ENCODE measurements at places on chromosomes 6 and 20. TPM values are rescaled to one million over a fixed set of nuclear protein-coding genes. Genes with fewer than 3 reads are reported as not detected.

- no peak for DNase-seq
- H3K27ac ChIP-seq: no peak overlapping the region
- no peaks in the 10 kb centered on the region for H3K27me3 ChIP-seq
- H3K4me3 ChIP-seq: no peak overlapping the region
- peaks cover 6% of the 10 kb centered on the region for H3K4me1 ChIP-seq
Observed at GRCh38 chr6:7528565-7528964, 12.9 kb upstream of the DSP start.

The CRYBG1 gene
- total RNA-seq: 80.5 TPM

GRCh38 chr6:52546192-52546591, 30.7 kb downstream of the TRAM2 start:
- no peak overlapping the region for H3K27ac ChIP-seq
- no peaks in the 10 kb centered on the region for H3K27me3 ChIP-seq
- H3K4me3 ChIP-seq: no peak overlapping the region
- H3K4me1 ChIP-seq: peaks cover 25% of the 10 kb centered on the region
- DNase-seq: no peak

- no peaks in the 10 kb centered on the region for H3K4me1 ChIP-seq
- no peaks in the 10 kb centered on the region for H3K27me3 ChIP-seq
- H3K27ac ChIP-seq: no peak overlapping the region
- H3K36me3 ChIP-seq: no peaks in the 10 kb centered on the region
- DNase-seq: no peak
Observed at GRCh38 chr6:41406728-41407489, 71.5 kb downstream of the NCR2 start.

The PTCHD4 gene
- not detected for total RNA-seq

GRCh38 chr20:33796907-33797544, 14.1 kb upstream of the CHMP4B start:
- H3K4me3 ChIP-seq: no peak overlapping the region
- H3K36me3 ChIP-seq: no peaks in the 10 kb centered on the region
- DNase-seq: no peak
- no peaks in the 10 kb centered on the region for H3K27me3 ChIP-seq
- peak overlapping the region; percentile 42 for H3K27ac ChIP-seq
- no peaks in the 10 kb centered on the region for H3K4me1 ChIP-seq

The DTNBP1 gene
- 22.0 TPM for total RNA-seq

DNA sequence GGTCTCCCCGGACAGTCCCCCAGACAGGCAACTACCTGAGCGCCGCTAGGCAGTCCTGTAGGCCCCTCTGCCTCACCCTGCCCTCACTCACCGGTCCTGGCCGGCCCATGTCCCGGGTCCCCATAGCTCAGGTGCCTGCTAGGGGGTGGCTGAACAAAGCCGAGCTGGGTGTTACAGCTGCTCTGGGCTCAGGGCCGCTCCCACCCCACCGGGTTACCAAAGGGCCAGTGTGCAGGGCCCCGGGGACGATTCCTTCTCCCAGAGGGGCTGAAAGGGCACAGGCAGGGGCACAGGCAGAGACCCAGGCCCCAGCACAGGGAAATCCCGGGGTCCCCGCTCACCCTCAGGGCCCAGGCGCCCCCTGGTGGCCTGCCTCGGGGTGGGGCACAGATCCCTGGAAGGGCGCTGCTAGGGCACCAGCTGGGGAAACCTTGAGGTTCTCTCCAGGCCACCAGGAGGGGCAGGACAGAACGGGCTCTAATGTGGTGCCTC, 118.4 kb downstream of the GRM4 start:
- H3K4me1 ChIP-seq: no peaks in the 10 kb centered on the region
- no peaks in the 10 kb centered on the region for H3K27me3 ChIP-seq

DNA sequence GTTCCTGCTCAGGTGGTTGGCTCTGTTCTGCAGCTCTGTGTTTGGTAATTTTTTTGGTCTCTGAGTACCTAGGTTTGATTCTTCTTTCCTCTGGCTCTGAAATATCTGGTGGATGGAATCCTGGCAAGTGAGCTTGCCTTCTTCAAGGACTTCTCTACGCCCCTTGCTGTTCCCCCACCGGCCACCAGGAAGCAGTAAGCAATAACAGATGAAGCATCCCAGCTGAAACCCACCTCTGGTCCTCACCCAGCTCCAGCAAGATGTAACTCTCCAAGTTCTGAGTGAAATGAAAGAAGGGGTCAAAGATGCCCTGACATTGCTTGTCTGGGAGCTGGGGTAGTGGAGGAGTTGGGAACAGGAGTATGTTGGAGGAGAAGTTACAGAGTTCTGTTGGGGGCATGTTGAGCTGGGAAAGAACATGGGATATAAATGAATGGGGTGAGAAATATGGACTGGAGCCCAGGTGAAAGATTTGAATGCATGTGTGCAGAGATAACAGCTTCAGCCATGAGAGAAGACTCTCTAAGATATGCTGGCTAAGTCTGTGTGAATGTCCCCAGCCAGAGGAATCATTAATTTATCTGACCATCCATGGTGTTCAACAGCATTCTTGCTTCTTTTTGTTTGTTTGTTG, 51.3 kb upstream of the GLP1R start:
- no peak overlapping the region for H3K27ac ChIP-seq
- H3K4me3 ChIP-seq: no peak overlapping the region
- H3K36me3 ChIP-seq: no peaks in the 10 kb centered on the region

DNA sequence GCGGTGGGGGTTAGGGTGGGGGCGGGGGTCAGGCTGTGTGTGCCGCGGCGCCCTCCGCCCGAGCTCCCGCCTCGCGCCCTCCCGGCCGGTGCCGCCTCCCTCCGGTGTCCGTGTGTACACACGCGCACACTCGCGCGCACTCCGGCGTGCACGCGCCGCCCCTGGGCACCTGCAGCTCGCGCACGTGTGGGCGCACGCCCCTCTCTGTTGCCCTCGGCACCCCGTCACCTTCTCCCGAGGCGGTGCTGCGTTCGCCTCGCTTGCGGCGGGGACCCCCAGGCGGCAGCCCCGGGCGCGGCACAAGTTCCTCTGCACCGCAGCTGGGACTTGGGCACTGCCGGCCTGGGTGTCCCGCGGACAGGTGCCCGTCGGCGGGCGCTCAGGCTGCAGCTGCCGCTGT, 525 bp downstream of the MACROD2 start:
- H3K27me3 ChIP-seq: no peaks in the 10 kb centered on the region
- peak; percentile 62 for DNase-seq
- no peaks in the 10 kb centered on the region for H3K36me3 ChIP-seq
- H3K4me1 ChIP-seq: no peaks in the 10 kb centered on the region
- peak overlapping the region; percentile 60 for H3K27ac ChIP-seq
- peak overlapping the region; percentile 66 for H3K4me3 ChIP-seq

GRCh38 chr6:110101885-110102284, 77.6 kb downstream of the WASF1 start:
- no peak for DNase-seq
- H3K4me1 ChIP-seq: no peaks in the 10 kb centered on the region
- no peaks in the 10 kb centered on the region for H3K27me3 ChIP-seq
- no peaks in the 10 kb centered on the region for H3K36me3 ChIP-seq
- H3K4me3 ChIP-seq: no peak overlapping the region
- no peak overlapping the region for H3K27ac ChIP-seq

DNA sequence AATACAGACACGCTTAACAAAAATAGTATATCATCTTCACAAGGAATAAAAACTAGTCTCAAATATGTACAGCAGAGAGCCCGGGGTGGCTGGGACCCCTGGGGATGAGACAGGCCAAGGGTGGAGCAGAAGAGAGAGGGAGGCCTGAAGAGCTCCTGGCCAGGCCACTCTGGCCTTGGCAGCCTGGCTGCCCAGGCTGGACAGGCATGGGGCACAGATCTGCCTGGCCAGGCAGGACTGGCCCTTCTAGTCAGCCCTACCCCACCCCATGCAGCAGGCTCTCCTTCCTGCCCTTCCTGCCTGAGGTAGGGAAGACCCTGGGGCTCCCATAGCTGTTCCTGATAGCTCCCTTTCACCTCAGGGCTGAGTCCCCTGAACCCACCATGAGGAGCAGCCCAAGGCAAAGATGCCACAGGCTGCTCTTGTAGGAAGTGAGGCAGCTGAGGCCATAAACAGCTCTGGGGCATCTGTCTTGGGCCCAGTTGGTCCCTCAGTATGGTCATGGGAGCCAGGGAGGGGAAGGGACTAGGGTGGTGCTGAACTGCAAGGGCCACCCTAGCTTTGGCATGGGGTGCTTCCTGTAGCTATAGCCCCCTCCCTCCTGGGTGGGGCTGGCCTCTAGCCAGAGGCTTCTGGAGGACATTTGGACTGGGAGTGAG, 27.1 kb downstream of the COX4I2 start:
- H3K27ac ChIP-seq: peak overlapping the region; percentile 73
- H3K36me3 ChIP-seq: no peaks in the 10 kb centered on the region
- H3K4me1 ChIP-seq: peaks cover 21% of the 10 kb centered on the region

DNA sequence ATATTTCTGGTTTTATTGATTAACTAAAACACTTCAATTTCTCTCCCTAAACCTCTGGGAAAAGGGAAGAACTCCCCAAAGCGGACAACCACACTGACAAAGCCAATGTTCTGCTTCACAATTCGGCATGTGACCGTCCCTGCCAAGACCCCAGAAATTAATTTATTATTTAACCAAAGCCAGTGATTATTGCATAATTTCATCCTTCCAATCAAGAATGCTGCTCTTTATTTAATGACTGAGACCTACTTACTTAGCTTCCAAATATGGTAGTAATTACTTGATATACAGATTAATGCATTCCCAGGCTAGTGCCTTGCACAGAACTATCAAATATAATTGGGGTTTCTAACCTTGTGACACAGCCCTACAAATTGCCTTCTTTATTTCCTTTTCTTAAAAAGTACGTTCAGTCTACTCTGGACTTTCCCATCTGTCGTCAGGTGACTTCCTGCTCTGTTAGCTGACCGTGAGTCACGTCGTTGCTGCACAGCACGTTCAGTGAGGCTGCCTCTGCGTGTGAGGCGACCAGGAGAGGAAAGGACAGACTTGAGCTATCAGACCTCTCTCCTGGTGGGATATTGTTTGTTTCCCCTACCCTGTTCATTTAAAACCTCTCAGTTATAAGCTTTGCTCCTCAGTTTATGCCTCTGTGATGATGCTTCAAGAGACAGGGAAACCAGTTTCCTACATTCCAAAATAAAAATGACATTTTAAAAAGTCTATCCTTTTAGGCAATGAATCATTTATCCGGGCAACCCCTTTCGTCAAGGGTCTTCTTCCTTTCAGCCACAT, 55.7 kb upstream of the TNFAIP3 start:
- no peaks in the 10 kb centered on the region for H3K36me3 ChIP-seq
- H3K4me3 ChIP-seq: no peak overlapping the region
- H3K27ac ChIP-seq: peak overlapping the region; percentile 46
- peak; percentile 84 for DNase-seq
- H3K4me1 ChIP-seq: no peaks in the 10 kb centered on the region
- no peaks in the 10 kb centered on the region for H3K27me3 ChIP-seq

DNA sequence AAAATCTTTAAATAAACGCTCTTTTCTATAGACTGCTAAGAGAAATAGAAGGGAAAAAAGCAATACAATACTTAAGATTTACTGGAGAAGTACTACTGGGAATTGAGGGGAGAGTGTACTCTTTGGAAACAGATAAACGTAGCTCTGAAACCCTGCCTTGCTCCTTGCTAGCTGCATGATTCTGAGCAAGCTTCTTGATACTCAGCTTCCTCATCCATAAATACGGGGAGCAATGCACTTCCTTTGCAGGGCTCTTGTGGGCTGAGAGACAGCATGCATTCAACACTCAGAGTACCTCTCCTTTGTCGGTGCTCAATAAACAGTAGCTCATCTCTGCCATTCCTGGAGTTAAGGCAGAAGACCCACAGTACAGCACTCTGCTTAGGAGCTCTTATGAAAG, 159.7 kb downstream of the BTBD9 start:
- no peak for DNase-seq
- H3K4me1 ChIP-seq: no peaks in the 10 kb centered on the region
- no peaks in the 10 kb centered on the region for H3K27me3 ChIP-seq

The PRL gene
- total RNA-seq: not detected

Measured in colonic mucosa (tissue), 4 donors.